ENCODE measurements at places on chromosomes 7 and 10.

GRCh38 chr10:99008054-99008453 lies 227.6 kb downstream of the HPSE2 start:
- H3K36me3 ChIP-seq: no peaks in the 10 kb centered on the region
- H3K4me1 ChIP-seq: peaks cover 8% of the 10 kb centered on the region
- no peak overlapping the region for H3K4me3 ChIP-seq
- DNase-seq: no peak

DNA sequence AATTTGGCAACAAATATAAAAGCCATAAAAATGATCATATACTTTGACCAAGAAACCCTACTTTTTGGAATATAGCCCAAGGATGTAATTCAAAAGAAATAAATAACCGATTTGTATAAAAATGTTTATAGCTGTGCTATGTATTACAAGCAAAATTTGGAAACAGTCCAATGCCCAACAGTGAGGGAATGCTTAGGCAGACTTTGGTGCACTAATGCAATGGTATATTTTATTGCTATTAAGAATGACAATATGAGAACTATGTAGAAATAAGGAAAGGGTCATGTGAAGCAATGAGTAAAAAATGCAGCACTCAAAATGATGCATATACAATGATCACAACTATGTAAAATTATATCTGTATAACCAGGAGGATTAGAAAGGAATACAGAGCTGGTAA lies 273.8 kb upstream of the HPS1 start:
- H3K36me3 ChIP-seq: no peaks in the 10 kb centered on the region
- DNase-seq: no peak
- no peaks in the 10 kb centered on the region for H3K27me3 ChIP-seq
- H3K27ac ChIP-seq: no peak overlapping the region
- H3K4me1 ChIP-seq: no peaks in the 10 kb centered on the region
- H3K4me3 ChIP-seq: no peak overlapping the region

DNA sequence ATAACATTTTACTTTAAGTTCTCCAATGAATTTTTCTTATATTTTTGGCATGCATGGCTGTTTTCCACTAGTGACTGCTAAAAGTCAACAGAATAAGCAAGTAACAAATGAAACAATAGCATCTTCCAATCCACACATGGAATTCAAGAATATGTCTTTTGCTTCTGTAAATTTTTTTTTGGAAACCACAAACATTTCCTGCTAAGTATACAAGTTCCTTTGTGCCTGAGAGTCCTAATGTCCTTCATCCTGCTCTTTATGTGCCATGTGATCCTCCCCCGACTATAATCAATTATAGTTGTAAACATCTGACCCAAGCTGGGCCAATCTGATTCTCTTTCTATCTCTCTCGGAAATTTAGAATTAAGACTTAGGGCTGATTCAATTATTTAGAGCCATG lies 61.2 kb downstream of the PPP1R3C start:
- H3K4me3 ChIP-seq: no peak overlapping the region
- no peaks in the 10 kb centered on the region for H3K27me3 ChIP-seq
- no peaks in the 10 kb centered on the region for H3K36me3 ChIP-seq
- DNase-seq: no peak

- DNase-seq: no peak
- H3K36me3 ChIP-seq: no peaks in the 10 kb centered on the region
- H3K4me1 ChIP-seq: peaks cover 46% of the 10 kb centered on the region
- H3K27me3 ChIP-seq: no peaks in the 10 kb centered on the region
- no peak overlapping the region for H3K4me3 ChIP-seq
Observed at GRCh38 chr7:42156967-42157721, 79.9 kb downstream of the GLI3 start.

GRCh38 chr10:73509695-73510094 lies 13.9 kb upstream of the PPP3CB start:
- peaks cover 29% of the 10 kb centered on the region for H3K36me3 ChIP-seq
- H3K4me3 ChIP-seq: no peak overlapping the region
- H3K4me1 ChIP-seq: no peaks in the 10 kb centered on the region
- no peaks in the 10 kb centered on the region for H3K27me3 ChIP-seq

GRCh38 chr7:22872096-22872807 lies 49.6 kb upstream of the TOMM7 start:
- no peak for DNase-seq
- H3K27me3 ChIP-seq: no peaks in the 10 kb centered on the region
